ENCODE measurements at places on chromosomes 11 and 22.

DNA sequence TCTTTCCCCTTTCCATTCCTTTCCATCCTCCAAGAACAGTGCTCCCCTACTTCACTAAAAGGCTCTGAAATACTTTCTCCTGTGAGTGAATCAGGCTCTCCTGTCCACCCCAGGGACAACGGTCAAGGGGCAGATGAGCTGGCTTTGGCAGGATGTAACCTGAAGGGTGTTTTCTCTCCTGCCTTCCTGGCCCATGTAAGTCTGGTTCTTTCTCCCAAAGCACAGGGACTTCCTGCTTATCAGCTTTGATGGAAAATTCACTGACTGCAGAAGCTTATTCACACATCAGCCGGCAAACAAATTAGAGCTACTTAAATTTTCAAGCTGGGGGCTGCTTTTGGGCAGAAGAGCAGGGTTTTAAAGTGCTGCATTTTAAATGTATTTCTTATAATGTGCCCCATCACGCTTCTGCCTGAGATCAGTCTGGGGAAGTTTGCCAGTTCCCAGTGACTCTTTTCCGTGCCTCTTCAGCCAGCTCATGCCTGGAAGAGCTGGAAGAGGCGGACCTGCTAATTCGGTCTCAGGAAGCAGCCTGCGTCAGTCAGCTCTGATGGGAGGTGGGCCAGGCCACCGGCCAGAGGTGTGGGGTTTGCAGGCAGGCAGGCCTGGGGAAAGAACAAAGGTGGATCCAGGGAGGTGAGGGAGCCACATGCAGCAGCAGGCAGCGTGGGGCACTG lies 140.4 kb upstream of the TBCEL start:
- DNase-seq, result no peak

- DNase-seq, result no peak
Observed at GRCh38 chr22:46432164-46433068, 96.9 kb downstream of the TRMU start.

DNA sequence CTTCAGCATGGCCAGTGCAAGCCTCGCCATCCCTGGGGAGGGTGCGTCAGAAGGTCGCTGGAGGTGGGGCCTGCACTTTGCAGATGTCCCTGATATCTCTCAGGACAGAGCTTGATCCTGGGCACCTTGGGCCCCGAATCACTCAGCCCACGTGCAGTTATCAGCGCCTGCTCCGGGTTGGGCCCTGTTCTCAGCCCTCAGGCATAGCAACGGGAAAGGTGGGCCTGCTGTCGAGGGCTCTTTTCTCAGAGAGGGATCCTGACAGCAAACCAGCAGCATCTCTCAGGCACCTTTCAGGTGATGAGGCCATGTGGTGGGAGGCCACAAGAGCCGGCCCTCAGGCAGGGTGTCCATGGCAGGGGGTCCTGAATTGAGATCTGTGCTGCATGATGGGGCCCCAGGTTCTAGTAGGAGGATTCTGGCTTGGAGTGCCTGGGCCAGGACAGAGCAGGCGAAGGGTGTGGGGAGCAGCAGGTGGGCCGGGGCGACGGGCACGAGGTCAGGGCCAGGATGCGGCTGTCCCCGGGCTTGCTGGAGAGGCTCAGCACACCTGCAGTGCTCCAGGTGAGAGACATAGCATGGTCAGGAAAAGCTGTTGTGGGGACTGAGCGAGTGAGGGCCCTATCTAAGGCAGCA lies 280.5 kb downstream of the TBC1D22A start:
- DNase-seq, result no peak

GRCh38 chr11:68839911-68840641 lies 1.6 kb downstream of the CPT1A start:
- DNase-seq, result no peak

DNA sequence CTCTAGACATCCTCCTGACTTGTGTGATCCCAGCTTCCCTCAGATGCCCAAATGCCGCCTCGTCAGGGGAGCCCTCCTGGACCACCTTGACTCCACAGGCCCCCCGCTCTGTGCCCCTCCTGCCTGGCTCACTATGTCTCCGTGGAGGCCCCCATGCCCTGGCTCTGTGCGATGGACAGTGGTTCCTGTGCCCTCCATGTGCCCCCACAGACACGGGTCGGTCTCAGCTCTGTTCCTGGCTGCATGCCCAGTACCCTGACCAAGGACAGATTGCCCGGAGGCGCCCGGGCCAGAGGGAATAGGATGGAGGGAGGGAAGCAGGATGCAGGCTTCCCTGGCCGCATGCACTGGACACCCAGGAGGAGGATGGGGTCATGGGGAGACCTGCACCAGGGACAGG lies 1274.6 kb downstream of the BRD1 start:
- DNase-seq, result no peak

DNA sequence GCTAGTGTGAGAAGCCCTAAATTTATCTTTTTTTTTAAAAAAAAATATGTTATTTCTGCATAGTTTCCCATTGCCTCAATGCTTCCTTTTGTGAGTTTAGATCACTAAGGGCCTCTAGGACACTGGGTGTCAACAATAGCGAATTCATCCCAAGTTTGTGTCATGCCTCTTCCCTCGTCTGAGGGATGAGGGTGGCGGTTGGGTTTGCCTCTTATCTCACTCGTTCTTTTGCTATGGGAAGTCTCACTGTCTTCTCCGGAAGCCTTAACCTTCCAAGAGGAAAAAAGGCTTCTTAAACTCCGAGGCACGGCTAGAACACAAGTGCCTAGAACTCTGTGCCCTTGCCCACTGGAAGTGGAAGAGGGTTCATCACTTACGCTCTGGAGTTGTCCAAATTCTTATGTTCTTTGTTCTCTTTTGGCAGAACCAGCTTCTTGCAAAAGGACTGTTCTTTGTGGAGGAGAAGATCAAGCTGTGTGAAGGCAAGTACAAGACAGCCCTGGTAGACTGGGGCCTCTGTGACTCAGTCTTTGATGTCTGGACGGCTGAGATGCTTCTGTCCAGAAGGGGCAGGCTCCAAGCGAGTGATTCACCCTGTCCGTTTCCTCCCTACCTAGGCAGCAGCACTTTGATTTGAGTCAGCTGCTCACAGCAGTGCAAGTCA lies 78.5 kb downstream of the TRAF6 start:
- no peak for DNase-seq

- DNase-seq, result no peak
Observed at GRCh38 chr11:132770829-132771530, 761.3 kb downstream of the OPCML start.

DNA sequence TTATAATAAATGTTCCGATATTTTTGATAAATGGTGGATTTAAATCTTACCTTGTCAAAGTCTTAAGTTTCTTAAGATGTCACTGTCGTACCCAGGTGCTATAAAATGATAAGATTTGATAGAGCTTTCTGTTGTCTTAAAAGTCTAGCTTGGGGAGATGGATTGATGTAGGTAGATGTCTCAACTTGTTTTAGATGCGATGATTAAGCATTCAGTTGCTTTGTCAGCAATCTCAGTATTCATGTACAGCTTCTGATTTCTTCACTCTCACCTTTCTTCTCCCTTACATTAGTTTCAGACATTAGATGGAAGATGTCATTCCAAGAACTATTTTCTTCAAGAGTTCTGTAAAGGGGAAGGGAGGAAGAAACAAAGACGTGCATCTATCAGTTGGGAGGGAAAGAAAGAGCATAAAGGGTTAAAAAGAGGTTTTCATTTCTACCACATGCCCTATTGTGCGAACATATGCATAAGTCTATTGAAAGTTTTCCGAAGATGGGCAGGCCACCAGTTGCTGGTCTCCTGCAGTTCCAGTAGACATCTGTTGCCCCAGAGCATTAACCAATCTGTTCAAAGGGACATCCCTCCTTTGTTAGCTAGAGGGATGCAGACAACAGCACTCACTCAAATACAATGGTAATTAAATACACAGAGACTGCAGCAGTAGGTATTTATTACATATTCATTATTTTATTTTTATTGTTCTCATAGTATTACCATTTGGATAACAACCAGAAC lies 38.4 kb downstream of the ZC3H12C start:
- no peak for DNase-seq

DNA sequence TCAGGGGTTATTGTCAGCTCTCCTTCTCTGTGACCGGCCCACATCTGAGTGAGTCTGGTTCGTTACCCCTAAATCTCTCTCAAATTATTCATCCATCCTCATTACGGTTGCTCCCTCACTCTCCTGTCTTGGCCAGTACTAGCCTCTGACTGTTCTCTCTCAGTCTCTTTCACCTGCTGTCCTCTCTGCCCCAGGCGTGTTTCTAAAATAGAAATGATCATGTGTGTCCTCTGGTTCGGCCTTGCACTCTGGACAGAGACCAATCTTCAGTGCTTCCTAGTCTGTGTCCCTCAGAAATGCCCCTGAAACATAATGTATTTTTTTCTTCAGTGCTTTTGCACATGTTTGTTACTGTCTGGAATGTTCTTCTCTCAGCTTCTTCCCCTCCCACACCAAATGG lies 4.9 kb downstream of the PSMD13 start:
- DNase-seq, result no peak

GRCh38 chr11:98099371-98099770 lies 921.4 kb upstream of the CNTN5 start:
- DNase-seq, result no peak

DNA sequence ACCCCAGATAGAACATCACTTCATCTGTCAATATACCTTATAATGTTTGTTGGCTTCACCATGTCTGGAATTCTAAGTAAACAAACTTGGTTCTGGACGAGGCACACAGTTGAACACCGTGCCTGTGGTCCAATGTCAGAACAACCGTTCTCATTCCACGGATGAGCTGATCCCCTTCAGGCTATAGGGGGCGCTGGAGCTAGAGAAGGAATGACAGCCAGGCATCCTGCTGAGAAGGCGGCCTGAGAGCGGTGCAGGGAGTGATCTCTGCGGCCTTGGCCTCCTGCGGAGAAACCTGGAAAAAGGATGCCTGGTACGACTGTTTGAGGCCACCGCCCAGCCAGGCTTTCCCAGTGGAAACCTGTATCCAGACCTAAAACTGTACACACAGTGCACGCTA lies 48.7 kb downstream of the FDX1 start:
- DNase-seq, result no peak

GRCh38 chr11:35518766-35519165 lies 6.7 kb downstream of the PAMR1 start:
- DNase-seq, result no peak

DNA sequence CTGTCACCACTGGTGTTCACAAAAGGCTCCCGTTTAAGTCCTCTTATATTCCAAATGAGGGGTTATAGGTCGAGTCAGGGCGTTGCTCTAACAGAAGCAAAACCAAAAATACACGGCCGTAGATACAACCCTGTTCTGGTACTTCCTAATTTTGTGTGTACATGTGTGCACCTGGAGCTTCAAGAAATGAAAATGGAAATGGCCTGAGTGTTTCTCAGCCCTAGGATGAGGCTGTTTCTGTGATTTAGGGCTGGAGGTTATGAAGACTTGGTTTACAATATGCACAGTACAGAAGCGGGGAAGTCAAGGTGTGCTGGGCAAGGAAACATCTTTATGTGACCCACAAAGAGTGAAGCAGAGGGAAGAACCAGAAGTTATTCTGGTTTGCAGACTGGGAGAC lies 110.4 kb upstream of the OR4B1 start:
- DNase-seq, result no peak

- no peak for DNase-seq
Observed at GRCh38 chr11:124978316-124978715, 24.3 kb downstream of the CCDC15 start.

DNA sequence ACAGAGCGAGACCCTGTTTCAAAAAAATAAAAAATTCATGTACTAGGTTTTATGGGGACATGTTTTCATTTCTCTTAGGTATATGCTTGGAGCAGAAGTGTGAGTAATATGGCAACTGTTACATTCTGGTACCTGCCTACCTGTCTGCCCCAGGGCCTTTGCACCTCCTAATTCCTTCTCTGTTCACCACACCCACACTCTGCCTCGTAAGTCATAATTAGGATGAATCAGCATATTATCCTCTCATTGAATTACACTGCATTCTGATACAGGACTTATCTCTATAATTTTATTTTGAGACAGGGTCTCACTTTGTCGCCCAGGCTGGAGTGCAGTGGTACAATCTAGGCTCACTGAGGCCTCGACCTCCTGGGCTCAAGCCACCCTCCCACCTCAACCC lies 3.1 kb upstream of the RAPSN start:
- DNase-seq, result no peak

GRCh38 chr11:68659158-68659921 lies 25.0 kb upstream of the GAL start:
- DNase-seq, result no peak

GRCh38 chr11:69218271-69218682 lies 62.5 kb downstream of the SMIM38 start:
- DNase-seq, result no peak

DNA sequence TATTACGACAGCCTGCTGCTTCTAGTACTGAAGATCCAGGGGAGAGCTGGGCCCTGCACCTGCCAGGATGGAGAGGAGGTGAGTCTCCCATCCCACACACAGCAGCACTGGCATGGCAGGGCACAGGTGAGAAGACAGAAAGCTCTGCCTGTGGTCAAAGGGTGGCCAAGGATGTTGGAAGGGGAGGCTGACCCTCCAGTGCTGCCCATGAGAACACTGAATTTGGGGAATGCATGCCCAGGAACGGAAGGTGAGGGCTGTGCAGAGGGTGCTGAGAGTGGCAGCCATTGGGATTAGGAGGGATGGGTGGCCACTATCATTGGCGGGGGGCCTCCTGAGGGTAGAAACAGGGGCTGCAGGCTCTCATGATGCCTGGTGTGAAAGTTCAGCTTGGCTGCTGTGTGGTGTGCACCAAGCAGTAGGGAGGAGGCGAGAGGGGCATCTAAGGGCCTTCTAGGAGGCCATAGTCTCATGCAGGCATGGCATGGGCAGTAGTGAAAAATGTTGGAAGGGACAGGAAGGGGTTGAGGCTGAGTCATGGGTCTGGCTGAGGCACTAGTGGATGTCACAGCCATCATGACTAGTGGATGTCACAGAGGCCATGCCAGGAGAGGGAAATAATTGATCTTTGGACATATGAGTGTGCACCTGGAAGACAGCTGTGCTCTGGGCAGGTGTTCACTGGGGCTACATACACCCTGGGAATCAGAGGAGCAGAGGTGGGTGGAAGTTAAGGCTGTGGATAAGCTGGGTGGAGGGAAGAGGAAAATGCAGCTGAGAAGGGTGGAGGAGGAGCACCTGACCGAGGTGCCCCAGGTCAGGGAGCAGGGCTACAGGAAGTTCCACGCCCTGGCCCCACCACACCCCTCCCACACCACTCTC lies 2.5 kb upstream of the LRRC74B start:
- no peak for DNase-seq

GRCh38 chr11:67276781-67277230 lies 10.5 kb downstream of the GRK2 start:
- no peak for DNase-seq

GRCh38 chr11:122882189-122882856 lies at the start of gene JHY:
Gene JHY, plus strand, starts transcription at chr11:122882759. Its CDS starts 3,091 bp downstream, at chr11:122885850.
- DNase-seq, result no peak

- DNase-seq, result no peak
Observed at GRCh38 chr11:6742260-6742659, 29.5 kb downstream of the OR2AG2 start.

GRCh38 chr11:41177791-41178190 lies 281.7 kb downstream of the LRRC4C start:
- no peak for DNase-seq

Data from stimulated activated CD4-positive, alpha-beta T cell treated with anti-CD3 and anti-CD28 coated beads, Interleukin-1b, Interleukin-23, amount 100 ng/mL, for 1 hour (primary cell).